Naive B cell (primary cell): ENCODE measurements at places on chromosomes 6 and 20.

GRCh38 chr6:90488816-90489215 lies 98.1 kb downstream of the MAP3K7 start:
- no peak for DNase-seq

DNA sequence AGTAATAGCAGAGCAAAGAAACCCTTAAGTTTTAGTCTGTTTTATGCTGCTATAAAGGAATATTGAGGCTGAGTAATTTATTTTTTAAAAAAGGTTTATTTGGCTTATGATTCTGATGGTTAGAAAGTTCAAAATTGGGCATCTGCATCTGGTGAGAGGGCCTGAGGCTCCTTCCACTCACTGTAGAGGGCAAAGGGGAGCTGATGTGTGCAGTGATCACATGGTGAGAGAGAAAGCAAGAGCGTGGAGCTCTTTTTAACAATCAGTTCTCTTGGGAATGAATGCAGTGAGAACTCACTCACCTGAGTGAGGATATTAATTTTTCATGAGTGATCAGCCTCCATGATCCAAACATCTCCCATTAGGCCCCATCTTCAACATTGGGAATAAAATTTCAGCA lies 36.4 kb upstream of the SAMD3 start:
- no peak for DNase-seq

- DNase-seq = no peak
Measured at GRCh38 chr20:57966620-57967019, 256.8 kb upstream of the PMEPA1 start.

GRCh38 chr20:25478889-25479568 lies 71.6 kb downstream of the GINS1 start:
- no peak for DNase-seq

DNA sequence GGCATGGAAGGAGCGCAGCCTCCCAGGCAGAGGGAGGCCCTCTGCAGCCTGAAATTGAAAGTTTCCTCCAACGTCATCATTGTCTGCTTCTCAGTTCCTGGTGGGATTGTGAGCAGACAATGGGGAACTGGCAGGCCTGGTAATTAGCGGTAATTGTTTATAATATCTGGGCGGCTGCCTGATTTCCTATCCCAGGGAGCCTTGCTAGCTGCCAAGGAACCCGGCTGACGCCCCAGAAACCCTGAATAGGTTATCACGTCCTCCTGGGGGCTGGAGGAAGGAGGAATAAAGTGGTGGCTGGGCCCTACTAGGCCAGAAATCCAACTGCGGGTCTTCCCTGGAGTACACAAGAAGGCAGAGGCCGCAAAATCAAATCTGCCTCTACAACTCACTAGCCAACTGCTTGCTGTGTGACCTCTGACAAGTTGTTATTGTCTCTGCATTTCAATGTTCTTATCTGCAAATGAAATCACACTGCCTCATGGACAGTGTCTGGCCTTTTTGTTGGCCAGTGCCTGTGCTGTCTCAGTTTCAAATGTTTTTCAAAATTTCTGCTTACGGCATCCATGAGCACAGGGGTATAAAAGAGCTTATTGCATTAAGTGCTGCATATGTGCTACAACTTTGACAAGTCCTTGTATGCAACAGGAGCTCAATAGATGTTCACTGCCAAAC lies 16.9 kb downstream of the KCNK15 start:
- DNase-seq = no peak

DNA sequence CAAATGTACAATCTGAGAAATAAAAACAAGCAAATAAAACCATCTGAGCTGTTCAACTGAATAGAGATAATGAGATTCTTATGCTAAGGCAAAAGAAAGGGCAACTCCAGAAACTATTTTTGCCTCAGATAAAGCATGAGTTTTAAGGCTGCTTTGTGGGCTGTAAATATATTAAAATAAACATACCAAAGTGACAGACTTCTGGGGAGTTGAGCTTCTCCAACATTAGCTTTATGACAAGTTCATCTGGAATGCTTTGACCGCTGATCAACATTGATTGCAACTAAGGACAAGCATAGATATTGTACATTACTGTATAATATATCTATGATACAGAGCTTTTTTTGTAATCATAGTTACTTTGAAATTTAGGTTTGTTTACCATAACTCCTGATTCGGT lies 19.3 kb downstream of the AK9 start:
- no peak for DNase-seq

DNA sequence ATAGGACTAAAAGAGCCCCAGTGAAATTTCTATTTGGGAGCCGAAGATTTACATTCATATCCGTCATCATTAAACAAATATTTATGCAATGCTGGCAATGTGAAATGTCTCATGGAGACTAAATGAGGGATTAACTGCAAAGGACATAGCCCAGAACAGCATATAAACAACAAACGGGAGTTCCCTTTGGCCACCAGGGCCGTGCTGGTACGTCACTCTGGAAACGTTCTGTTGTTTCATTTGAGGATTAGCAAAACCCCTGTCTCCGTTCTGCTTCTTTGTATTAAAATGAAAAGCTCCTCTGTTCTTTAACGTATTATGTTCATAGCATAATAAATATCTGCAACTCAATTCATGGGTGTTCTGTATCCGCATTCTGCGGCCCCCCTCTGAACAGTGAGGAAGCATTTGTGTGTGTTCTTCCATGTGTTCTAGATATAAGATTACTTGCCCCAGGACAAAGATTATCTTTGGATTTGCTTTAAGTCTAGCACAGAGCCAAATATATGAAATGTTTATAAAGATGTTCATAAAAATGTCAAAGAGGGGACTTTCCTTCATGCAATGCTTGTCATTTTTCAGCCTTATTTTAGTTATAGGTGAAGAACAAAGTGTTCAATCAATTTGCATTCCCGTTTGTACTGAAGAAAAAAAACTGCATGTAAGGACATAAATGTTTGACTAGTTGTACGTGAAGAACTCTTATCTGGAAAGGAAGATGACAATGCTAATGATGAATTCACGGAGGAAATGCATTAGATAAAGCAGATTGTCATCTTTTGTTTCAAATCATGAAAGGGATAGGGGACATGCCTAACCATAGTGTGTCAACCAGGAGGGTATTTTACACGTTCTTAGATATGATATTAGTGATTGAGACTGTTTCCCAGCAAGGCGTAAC lies 90.0 kb upstream of the TNFAIP3 start:
- DNase-seq = no peak

GRCh38 chr20:14984768-14985622 lies 647.6 kb upstream of the FLRT3 start:
- DNase-seq = no peak

- DNase-seq = no peak
Measured at GRCh38 chr20:40717343-40717865, 28.4 kb upstream of the MAFB start.
